ENCODE measurements at places on chromosomes 6 and 20.

DNA sequence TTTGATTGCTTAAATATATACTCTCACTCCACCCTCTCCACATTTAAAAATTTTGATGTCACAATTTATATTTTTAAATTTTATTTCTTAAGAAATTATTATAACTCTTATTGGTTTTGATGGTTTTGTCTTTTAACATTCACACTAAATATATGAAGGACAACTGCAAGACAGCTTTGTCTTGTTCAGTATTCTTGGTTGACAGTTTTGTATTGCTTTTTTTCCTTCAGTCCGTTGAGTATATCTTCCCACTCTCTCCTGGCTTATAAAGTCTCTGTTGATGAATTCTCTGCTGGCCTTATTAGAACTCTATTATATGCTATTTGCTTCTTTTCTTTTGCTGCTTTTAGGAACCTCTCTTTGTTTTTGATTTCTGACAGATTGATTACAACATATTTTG lies 392.2 kb downstream of the C6orf118 start:
- no peak for DNase-seq

GRCh38 chr6:96522465-96523009 lies 931 bp downstream of the UFL1 start:
- no peak for DNase-seq

GRCh38 chr6:134397676-134398075 lies 79.8 kb upstream of the SGK1 start:
- DNase-seq, result no peak

DNA sequence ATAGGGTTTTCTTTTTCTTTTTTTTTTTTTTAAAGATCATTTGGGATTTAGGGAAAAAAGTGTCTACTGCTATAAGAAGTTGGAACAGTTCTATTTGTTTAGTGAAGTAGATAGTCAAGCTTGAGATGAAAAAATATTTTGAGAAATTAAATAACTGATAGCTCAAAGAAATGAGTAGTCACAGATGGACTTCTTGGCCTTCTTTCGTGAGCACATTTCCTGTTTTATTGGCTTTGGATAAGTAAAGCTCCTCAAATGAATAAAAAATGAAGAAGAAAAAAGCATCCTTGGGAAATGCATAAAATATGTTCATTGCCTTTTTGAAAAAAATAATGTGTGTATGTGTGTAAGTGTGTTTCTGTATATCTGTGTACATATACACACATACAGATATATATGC lies 515.9 kb downstream of the GRIK2 start:
- no peak for DNase-seq

DNA sequence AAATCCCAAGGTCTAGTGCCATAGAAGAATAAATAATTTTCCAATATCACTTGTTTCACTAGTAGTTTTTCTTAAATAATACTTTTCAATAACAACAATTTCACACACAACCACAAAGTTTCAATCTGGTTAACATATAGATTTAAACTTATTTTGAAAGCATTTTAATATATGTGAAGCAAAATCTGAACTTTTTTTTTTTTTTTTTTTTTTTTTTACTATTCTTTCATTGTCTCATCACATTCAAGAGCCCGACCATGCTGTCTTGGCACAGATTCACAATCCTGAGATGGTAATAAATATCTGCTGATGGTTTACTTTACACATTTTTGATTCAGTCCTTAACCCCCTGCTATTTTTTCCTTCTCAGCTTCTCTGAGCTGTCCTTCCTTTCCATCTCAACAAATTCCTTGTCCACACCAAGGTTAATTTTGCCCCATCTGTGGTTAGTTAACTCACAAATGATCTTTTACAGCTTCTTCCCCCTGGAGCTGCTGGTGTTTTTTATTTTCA lies 262.8 kb downstream of the TMEM242 start:
- no peak for DNase-seq

DNA sequence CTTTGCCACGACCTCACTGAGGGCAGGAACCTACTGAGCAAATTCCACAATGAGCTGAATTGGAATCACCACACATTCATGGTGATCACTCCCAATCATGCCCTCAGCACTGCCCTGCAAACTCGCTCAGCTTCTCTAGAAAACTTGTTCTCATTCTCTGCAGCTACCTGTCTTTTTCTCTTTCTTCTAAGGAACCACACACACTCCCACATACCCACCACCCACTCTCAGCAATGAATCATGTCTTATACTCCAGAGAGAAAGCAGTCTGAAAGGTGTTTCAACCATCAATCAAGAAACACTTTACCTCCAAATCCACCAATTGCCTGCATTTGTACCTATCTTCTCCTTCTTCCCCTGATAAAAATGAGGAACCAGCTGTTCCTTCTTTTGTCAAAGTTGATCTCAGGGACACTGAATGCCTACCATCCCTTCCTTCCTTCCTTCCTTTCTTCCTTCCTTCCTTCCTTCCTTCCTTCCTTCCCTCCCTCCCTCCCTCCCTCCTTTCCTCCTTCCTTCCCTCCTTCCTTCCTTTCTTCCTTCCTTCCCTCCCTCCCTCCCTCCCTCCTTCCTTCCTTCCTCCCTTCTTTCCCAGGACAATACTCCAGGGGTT lies 84.6 kb upstream of the SGK1 start:
- no peak for DNase-seq

- DNase-seq, result no peak
Measured at GRCh38 chr6:36269834-36270705, at the start of gene PNPLA1. Gene PNPLA1, plus strand, starts transcription at chr6:36270060. Its CDS starts 400 bp downstream, at chr6:36270460.

DNA sequence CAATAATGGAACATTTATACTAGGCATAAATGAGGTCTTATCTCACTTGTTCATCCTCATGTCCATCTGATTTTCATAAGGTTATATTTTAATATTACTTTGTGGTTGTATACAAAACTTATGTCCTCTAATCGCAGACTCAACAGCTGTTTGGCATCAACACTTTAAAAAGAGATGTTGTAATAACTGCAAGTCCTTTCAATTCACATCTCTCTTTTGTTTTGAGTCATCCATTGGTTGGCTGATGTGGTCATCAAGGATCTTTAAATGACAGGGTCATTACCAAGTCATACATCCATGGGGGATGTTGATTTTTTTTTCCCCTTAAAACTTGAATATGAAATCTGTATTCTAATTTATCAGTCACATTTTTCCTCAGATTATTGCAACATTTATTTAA lies 299.4 kb upstream of the NRSN1 start:
- DNase-seq, result no peak

GRCh38 chr6:63154535-63154934 lies 56.7 kb upstream of the FKBP1C start:
- DNase-seq, result no peak

DNA sequence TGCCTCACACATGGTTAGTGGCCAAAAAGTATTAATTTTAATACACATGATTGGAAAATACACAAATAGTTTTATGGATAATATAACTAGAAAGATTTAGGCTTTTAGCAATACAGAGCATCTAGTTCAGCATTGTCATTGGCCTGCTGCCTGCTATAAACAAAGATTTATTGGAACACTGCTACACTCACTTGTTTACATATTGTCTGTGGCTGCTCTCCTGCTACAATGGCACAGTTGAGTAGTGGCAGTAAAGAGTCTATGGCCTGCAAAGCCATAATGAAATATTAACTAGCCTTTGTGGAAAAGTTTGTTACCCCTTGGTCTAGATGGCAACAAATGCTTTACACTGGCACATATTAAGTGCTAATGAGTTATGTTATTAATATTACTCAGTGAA lies 37.8 kb downstream of the ZNF451 start:
- DNase-seq, result no peak

- DNase-seq, result no peak
Measured at GRCh38 chr20:34582221-34582620, 23.7 kb downstream of the MAP1LC3A start.

GRCh38 chr6:84455511-84456029 lies 228.1 kb upstream of the CEP162 start:
- DNase-seq, result no peak

DNA sequence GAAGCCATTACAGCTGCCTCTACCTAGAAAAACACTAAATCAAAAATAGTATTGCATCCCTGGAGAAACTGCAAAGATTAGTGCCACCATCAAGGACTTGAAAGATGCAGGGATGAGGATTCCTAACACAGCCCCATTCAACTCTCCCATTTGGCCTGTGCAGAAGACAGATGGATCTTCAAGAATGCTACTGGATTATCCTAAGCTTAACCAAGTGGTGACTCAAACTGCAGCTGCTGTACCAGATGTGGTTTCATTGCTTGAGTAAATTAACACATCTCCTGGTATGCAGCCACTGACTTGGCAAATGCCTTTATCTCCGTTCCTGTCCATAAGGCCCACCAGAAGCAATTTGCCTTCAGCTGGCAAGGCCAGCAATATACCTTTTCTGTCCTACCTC lies 117.4 kb downstream of the TBC1D32 start:
- DNase-seq, result no peak

DNA sequence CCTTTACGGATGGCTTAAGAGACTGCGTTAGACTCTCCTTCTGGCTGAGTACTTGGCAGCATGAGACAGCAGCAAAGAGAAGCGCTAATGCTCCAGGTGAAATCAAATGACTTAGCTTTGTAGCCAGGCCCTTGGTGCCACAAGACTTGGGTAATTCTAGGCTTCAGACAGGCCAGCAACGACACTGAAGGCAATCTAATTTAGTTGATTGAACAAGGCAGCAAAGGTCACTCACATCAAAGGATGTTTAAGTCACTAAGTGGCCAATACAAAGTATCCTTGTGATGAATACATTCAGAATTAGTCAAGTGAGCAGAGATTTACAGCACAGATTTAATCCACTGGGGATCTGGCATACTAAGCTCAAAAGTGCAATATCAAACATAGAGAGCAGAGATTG lies 113.2 kb downstream of the FAM83B start:
- no peak for DNase-seq

DNA sequence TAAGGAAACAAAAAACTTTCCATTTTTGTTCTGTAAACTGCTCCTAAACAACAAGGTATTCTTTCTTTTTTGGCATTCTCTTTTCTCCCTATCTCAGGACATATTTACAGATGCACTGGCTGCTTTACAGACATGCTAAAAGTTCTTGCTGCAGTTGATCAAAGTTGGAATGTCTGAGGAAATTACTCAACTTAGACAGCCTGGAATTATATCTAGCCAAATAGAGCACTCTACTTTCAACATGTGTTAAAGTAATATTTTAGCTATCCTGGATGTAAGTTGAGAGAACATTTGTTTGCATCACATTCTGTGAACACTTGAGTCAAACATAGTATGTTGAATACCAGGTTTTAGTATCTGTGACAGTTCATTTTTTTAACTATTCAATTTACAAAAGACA lies 24.8 kb downstream of the TASP1 start:
- DNase-seq, result no peak

Data from left cardiac atrium (tissue), 4 donors.